ENCODE measurements at places on chromosomes 12 and 14. TPM values are rescaled to one million over a fixed set of nuclear protein-coding genes. Genes with fewer than 3 reads are reported as not detected.

The COPS7A gene
- 59.9 TPM for total RNA-seq

The PTGER2 gene
- total RNA-seq, result 1.8 TPM

- DNase-seq, result no peak
Measured at GRCh38 chr12:84056-84455, 17.5 kb downstream of the IQSEC3 start.

DNA sequence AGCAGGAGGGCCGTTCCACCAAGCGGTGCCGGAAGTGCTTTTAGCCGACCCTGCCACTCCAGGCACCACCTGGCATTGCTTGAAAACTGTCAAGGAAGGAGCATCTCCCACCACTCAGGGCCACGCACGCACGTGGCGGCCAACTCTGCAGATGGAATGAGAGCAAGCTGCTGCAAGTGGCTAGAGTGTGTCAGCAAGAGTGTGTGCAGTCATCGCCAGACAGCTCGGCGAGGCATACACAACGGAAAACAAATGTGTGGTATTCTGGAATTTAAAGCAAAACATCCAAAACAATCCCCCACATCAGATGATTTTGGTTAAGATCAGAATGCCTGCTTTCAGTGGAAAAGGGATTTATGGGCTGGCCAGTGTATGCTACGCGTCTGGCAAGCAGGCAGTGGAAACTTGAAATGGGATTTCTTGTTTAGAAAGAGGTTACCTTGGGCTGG lies 11.2 kb downstream of the CD9 start:
- DNase-seq, result no peak

DNA sequence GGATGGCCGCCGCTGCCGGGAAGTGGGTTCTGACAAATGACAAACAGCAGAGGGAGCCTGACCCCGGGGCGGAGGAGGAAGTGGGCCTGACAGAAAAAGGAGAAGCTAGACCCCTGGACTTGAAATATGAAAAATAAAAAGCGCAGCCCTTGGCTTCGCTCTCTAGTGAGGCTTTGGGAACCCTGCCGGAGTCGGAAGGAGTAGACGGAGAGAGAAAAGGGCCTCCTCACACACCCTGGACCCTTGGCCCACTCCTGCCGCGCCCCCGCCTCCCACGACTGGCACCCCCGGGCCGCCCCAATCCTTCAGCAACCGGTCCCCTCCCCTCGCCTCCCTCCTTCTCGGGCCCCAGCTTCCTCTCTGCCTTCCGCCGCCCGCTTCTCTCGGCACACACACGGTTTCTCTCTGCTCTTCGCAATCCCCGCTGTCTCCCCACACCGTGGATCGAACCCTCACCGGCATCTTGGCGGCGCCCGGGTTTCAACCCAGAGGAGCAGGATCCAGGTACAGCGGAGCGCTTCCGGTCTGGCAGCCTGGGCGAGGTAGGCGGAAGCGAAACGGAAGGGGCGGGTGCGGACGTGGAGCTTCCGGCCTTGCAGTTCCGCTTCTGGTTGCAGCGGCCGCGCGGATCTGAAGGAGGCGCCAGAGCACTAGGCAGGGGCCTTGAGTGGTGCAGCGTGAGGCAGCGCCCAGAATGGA lies at the start of gene ARPC3:
Gene ARPC3, minus strand, starts transcription at position 539 of the 699 bp plus-strand sequence. Its CDS starts 77 bp downstream, at position 462.
- DNase-seq, result peak; percentile 93

Measured in breast epithelium (tissue), 4 donors.